ENCODE measurements at places on chromosomes 5 and 9. TPM values are rescaled to one million over a fixed set of nuclear protein-coding genes. Genes with fewer than 3 reads are reported as not detected.

The IFNB1 gene
- total RNA-seq, result not detected

The RMI1 gene
- total RNA-seq, result 11.4 TPM

The ANKRD31 gene
- 0.11 TPM for total RNA-seq

The ICE1 gene
- 41.8 TPM for total RNA-seq

The GABRB2 gene
- total RNA-seq, result 0.68 TPM

The CNTRL gene
- total RNA-seq, result 9.9 TPM

The FSD1L gene
- 8.2 TPM for total RNA-seq

The NFIL3 gene
- total RNA-seq, result 13.9 TPM

The AGXT2 gene
- not detected for total RNA-seq

DNA sequence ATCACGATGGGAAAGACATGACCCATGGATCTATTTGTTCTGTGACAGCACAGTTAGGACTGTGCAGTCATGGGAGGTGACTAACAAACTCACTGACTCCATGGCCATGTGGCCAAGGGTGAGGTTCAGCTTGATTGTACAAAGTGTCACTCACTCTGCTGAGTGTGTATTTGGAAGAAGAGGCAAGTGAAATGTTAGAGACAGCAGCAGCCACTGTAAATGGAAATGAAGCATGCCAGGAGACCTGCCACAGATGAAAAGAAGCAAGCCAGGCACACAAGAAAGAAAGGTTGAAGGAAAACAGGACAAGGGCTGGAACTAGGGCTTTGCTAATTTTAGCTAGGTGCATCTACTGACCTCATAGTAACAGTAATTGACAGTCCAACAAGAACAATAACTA is 42.7 kb upstream of the PALM2AKAP2 start:
- H3K4me3 ChIP-seq, result no peak overlapping the region
- H3K27me3 ChIP-seq, result no peaks in the 10 kb centered on the region
- no peak overlapping the region for H3K27ac ChIP-seq
- H3K36me3 ChIP-seq, result no peaks in the 10 kb centered on the region

DNA sequence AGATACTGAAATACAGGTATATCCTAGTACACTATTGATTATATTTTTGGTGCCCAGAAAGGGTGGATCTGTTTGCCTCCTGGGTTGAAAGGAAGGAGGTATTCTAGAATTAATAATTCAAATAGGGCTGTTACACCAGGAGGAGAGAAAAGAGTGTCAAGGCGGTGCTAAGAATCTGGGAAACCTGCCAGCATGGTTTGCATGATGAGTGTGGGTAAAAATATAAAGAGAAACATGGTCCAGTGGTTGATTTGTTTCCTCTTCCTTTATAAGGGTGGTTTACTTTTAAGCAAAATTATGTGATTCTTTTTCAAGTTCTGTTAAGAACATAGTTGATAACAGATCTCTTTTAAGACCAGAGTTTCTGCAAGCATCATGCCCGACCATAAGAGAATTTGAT is 69.4 kb upstream of the NFIB start:
- DNase-seq, result peak; percentile 23
- H3K27ac ChIP-seq, result no peak overlapping the region
- no peaks in the 10 kb centered on the region for H3K36me3 ChIP-seq
- H3K4me1 ChIP-seq, result no peaks in the 10 kb centered on the region
- H3K27me3 ChIP-seq, result no peaks in the 10 kb centered on the region

- H3K27me3 ChIP-seq, result no peaks in the 10 kb centered on the region
- peaks cover 11% of the 10 kb centered on the region for H3K4me1 ChIP-seq
- DNase-seq, result no peak
- peaks cover 6% of the 10 kb centered on the region for H3K36me3 ChIP-seq
Observed at GRCh38 chr9:113154471-113154870, 3.7 kb downstream of the SLC31A2 start.

- no peak overlapping the region for H3K4me3 ChIP-seq
- no peaks in the 10 kb centered on the region for H3K4me1 ChIP-seq
- no peak overlapping the region for H3K27ac ChIP-seq
- H3K27me3 ChIP-seq, result no peaks in the 10 kb centered on the region
- no peak for DNase-seq
Observed at GRCh38 chr9:124399968-124400940, 15.0 kb downstream of the PSMB7 start.

- H3K4me3 ChIP-seq, result no peak overlapping the region
- no peaks in the 10 kb centered on the region for H3K27me3 ChIP-seq
- no peaks in the 10 kb centered on the region for H3K36me3 ChIP-seq
- peak overlapping the region; percentile 66 for H3K27ac ChIP-seq
- peaks cover 28% of the 10 kb centered on the region for H3K4me1 ChIP-seq
Observed at GRCh38 chr5:157516626-157517325, 56.8 kb downstream of the NIPAL4 start.

- no peak for DNase-seq
- H3K27ac ChIP-seq, result no peak overlapping the region
- no peaks in the 10 kb centered on the region for H3K36me3 ChIP-seq
- H3K27me3 ChIP-seq, result no peaks in the 10 kb centered on the region
- no peak overlapping the region for H3K4me3 ChIP-seq
Observed at GRCh38 chr5:591746-592145, 20.4 kb upstream of the CEP72 start.

DNA sequence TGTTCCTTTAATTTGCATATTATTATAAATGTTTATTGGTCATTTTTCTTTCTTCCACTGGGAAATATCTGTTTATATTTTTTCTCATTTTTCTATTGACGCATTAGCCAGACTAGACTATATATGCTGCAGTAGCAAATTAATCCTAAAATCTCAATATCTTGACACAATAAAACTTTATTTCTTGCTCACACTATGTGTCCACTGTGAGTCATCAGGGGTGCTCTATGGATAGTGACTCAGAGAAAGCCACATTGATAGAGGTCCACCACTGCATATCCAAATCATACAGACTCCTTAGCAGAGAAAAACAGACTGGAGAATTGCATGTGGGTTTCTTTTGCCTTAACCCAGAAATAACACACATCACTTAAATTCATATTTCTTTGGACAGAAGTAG is 20.8 kb downstream of the OR1L3 start:
- no peak for DNase-seq
- no peaks in the 10 kb centered on the region for H3K36me3 ChIP-seq
- H3K4me3 ChIP-seq, result no peak overlapping the region
- no peaks in the 10 kb centered on the region for H3K27me3 ChIP-seq
- no peaks in the 10 kb centered on the region for H3K4me1 ChIP-seq

DNA sequence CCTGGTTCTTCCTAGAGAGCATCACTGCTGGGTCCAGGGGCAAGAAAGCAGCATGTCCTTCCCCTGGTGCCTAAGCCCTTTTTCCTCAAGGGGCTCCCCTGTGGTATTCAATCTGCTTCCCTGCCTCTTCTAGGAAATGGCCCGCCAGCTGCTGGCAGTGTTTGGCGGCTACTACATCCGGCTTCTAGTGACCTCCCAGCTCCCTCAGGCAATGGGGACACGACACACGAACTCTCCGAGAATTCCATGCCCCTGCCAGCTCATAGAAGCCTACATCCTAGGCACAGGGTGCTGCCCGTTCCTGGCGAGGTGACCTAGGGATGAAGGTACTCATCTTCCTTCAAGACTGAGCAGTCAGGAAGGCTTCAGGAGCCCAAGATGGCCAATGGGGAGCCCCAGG is 14.6 kb downstream of the TEX53 start:
- H3K4me3 ChIP-seq, result no peak overlapping the region
- DNase-seq, result no peak
- H3K27me3 ChIP-seq, result no peaks in the 10 kb centered on the region
- peaks cover 32% of the 10 kb centered on the region for H3K36me3 ChIP-seq
- H3K27ac ChIP-seq, result no peak overlapping the region
- no peaks in the 10 kb centered on the region for H3K4me1 ChIP-seq

DNA sequence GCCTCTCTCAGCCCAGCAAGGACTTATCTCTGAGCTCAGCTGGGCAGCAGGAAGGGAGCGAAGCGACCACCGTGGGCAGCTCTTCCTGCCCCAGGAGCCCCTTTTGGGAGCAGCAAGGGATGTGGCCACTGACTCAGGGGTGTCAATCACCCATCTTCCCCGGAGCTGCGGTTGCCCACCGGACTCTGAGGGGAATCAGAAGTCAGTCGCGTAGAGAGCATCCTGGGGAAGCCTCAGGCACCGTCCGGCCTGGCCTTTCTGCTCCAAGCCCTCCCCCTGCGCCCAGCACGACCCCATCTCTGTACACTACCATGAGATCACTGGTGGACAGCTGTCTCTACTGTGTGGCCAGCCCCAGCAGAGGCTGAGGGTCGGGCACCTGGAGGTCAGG is 24.6 kb downstream of the GFI1B start:
- H3K27ac ChIP-seq, result no peak overlapping the region
- no peaks in the 10 kb centered on the region for H3K4me1 ChIP-seq
- no peak overlapping the region for H3K4me3 ChIP-seq
- H3K36me3 ChIP-seq, result no peaks in the 10 kb centered on the region

GRCh38 chr5:72515211-72515610 is 8.0 kb upstream of the ZNF366 start:
- no peak for DNase-seq
- no peak overlapping the region for H3K4me3 ChIP-seq
- no peaks in the 10 kb centered on the region for H3K36me3 ChIP-seq
- H3K27ac ChIP-seq, result no peak overlapping the region
- H3K4me1 ChIP-seq, result peaks cover 4% of the 10 kb centered on the region
- H3K27me3 ChIP-seq, result no peaks in the 10 kb centered on the region

- no peaks in the 10 kb centered on the region for H3K36me3 ChIP-seq
- H3K27ac ChIP-seq, result peak overlapping the region; percentile 95
- peaks cover 86% of the 10 kb centered on the region for H3K4me1 ChIP-seq
- DNase-seq, result peak; percentile 92
Observed at GRCh38 chr5:139660105-139660922, 12.2 kb downstream of the CXXC5 start.

- H3K36me3 ChIP-seq, result no peaks in the 10 kb centered on the region
- H3K4me3 ChIP-seq, result no peak overlapping the region
- no peak for DNase-seq
- H3K27me3 ChIP-seq, result no peaks in the 10 kb centered on the region
Observed at GRCh38 chr5:16304846-16305245, 125.3 kb upstream of the MARCHF11 start.

DNA sequence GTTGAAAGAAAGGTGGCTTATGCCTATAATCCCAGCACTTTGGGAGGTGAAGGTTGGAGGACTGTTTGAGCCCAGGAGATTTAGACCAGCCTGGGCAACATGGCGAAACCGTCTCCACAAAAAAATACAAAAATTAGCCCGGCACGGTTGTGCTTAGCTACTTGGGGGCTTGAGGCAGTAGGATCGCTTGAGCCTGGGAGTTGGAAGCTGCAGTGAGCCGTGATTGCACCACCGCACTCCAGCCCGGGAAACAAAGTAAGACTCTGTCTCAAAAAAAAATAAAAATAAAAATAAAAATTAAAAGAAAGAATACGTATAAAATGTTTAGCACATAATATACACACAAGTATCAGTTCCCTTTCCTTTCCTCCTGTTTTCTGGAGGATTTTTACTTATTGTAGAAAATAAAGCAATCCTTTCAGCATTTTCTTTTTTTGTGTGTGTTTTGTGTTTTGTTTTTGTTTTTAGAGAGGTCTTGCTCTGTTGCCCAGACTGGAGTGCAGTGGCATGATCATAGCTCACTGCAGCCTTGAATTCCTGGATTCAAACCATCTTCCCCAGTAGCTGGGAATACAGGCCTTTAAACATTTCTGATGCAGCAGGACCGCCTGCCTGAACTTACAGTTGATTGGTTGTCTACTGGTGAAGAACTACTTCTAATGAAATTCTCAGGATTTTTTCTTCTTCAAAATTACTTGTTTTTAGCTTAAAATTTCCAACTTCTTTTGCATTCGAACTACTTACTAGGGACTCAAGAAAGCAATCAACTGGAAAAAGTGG is 4.1 kb upstream of the GPR107 start:
- H3K27ac ChIP-seq, result peak overlapping the region; percentile 86
- DNase-seq, result peak; percentile 63
- peaks cover 54% of the 10 kb centered on the region for H3K4me1 ChIP-seq
- no peaks in the 10 kb centered on the region for H3K36me3 ChIP-seq

DNA sequence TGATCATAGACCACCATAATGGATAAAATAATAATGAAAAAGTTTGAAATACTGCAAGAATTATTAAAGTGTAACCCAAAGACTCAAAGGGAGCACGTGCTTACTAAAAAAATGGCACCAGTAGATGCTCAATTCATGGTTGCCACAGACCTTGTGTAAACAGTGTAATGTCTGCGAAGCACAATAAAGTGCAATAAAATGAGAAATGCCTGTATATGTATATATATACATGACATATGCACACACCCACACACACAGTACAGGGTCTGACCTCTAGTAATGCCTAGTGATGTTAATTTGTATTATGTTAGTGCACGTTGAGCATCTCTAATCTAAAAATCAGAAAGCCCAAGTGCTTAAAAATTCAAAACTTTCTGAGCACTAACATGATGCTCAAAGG is 52.3 kb downstream of the FBXO38 start:
- no peaks in the 10 kb centered on the region for H3K4me1 ChIP-seq

DNA sequence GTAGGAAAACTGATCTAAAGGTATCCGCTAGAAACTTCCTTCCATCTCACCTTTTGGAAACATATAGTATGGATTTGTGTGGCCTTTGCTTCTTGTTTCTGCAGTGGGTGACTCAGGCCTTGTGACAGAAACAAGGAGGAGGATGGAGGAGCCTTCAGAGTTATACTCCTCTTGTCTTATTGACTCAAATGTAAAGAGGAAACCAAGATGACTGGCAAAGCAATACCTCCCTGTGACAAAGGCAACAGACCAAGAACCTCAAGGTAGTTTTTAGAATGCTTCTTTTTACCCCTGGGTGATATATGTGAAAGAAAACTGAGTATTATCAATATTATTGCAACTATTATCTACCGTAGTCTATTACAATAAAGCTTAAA is 123.3 kb upstream of the SLIT3 start:
- no peaks in the 10 kb centered on the region for H3K27me3 ChIP-seq
- H3K4me1 ChIP-seq, result no peaks in the 10 kb centered on the region

GRCh38 chr5:9507974-9508373 is 37.9 kb downstream of the SEMA5A start:
- no peaks in the 10 kb centered on the region for H3K27me3 ChIP-seq
- H3K4me3 ChIP-seq, result no peak overlapping the region
- peaks cover 5% of the 10 kb centered on the region for H3K4me1 ChIP-seq
- DNase-seq, result no peak

GRCh38 chr9:16652582-16652981 is 217.9 kb downstream of the BNC2 start:
- no peak for DNase-seq
- no peak overlapping the region for H3K4me3 ChIP-seq
- no peaks in the 10 kb centered on the region for H3K27me3 ChIP-seq
- no peaks in the 10 kb centered on the region for H3K4me1 ChIP-seq
- peak overlapping the region; percentile 64 for H3K27ac ChIP-seq
- H3K36me3 ChIP-seq, result no peaks in the 10 kb centered on the region

DNA sequence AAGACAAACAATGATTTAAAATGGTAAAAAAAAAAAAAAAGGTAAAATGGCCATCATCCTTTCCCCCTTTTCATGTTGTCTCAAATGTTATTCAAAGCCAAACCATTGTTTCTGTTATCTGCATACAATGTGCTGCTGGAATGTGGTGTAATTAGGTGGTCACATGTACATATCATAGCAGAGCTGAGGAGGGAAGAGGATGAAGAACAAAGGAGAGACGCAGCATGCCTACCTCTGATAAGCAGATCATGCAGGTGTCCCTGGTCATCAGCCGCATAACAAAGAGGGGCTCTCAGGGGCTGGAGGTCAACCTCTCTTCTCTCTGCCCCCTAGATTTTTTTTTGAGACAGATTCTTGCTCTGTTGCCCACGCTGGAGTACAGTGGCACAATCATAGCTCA is 141.0 kb downstream of the CARTPT start:
- H3K27ac ChIP-seq, result no peak overlapping the region
- no peaks in the 10 kb centered on the region for H3K27me3 ChIP-seq
- no peak for DNase-seq
